ENCODE measurements at places on chromosomes 5 and 9.
A peak's percentile ranks its signal among the peaks of the same experiment; 100 is the strongest.

DNA sequence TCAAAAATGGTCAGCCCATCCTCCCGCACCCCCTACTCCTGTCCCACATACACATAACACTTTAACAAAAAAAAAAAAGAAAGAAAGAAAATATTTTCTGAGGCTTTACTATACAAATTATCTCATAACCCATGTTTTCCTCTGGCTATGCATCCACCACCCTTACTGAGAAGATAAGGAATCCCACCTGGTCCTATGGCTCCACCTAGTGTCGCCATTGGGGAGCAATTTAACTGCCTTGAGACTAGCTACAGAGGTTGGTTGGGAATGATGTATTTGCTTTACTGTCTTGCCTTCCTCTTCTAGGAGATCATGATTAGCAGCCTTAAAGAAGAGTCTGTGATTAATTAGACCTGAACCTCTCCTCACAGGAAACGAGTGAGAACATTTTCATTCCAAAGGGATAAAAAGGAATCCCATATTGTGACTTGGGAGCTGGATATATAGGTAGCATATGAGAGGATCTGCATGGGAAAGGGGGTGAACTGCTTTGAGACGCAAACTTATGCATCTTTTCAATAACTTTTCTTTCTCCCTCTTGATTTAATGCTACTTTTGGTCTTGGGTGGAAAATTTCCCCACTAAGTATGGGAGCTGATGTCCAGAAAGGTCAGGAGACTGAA, 77.7 kb upstream of the SELENOP start:
- H3K4me1 ChIP-seq, result no peaks in the 10 kb centered on the region
- DNase-seq, result peak; percentile 46
- H3K4me3 ChIP-seq, result no peak overlapping the region
- H3K36me3 ChIP-seq, result no peaks in the 10 kb centered on the region
- H3K27ac ChIP-seq, result no peak overlapping the region

DNA sequence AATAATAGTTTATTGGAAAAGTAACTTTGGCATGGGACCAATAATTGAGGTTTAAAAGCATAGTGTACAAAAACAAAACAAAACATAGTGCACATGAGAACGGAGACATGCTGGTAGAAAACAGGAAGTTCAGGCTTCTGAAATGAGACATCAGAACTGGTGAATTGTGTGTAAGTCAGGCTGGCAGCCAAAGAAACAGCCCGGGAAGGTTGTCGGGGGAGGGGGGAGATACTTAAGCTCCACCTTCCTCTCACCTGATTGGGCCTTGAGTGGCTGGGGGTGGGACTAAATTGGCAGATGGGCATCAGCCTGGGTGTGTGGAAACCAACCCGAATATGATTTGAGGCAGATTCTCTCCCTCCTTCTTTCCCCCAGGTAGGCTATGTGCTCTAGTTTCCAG, 256.3 kb downstream of the SMARCA2 start:
- H3K36me3 ChIP-seq, result no peaks in the 10 kb centered on the region
- no peak overlapping the region for H3K4me3 ChIP-seq
- H3K27me3 ChIP-seq, result no peaks in the 10 kb centered on the region
- no peaks in the 10 kb centered on the region for H3K4me1 ChIP-seq

GRCh38 chr9:89714321-89714720, 109.5 kb downstream of the GADD45G start:
- H3K4me1 ChIP-seq, result no peaks in the 10 kb centered on the region
- no peaks in the 10 kb centered on the region for H3K27me3 ChIP-seq
- DNase-seq, result peak; percentile 14
- no peaks in the 10 kb centered on the region for H3K36me3 ChIP-seq
- no peak overlapping the region for H3K27ac ChIP-seq

DNA sequence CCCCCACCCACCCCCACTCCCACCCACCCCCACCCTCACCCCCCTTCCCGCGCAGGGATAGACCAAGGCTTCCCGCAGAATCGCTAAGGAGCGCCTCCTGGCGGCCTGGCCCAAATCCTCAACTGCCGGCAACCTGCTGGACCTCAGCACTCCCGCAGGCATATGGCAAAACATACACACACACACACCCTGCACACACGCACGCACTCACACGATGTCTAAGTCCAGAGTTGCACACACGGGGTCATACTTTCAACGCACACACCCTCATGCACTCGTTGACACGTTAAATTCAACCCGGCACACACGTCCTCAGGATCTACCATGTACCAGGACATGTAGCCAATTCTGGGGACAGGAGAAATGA, 1.7 kb downstream of the CPLX2 start:
- no peak overlapping the region for H3K27ac ChIP-seq
- H3K4me3 ChIP-seq, result no peak overlapping the region
- DNase-seq, result no peak
- H3K4me1 ChIP-seq, result no peaks in the 10 kb centered on the region
- H3K27me3 ChIP-seq, result peaks cover 6% of the 10 kb centered on the region

DNA sequence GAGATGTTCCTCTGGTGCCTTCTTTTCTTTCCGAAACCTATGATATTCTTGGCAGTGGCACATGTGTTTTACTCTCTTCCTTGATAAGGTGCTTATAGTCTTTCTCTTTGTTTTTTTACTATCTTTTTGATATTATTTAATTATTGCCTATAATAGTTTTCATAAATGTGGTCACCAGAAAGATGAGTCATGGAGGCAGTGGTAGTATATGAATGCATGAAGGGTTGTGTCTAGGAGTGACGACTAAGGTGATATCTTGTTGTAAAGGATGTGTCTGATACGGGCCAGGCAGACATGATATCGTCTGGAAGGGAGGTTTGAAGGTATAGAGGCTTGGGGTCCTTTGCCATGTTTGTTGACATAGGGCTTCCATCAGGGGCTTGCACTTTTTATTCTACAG, 36.8 kb downstream of the SLC44A1 start:
- no peaks in the 10 kb centered on the region for H3K27me3 ChIP-seq
- H3K27ac ChIP-seq, result no peak overlapping the region
- H3K4me1 ChIP-seq, result peaks cover 4% of the 10 kb centered on the region
- DNase-seq, result no peak
- no peak overlapping the region for H3K4me3 ChIP-seq
- H3K36me3 ChIP-seq, result no peaks in the 10 kb centered on the region

GRCh38 chr9:13351778-13352386, 72.4 kb upstream of the MPDZ start:
- DNase-seq, result peak; percentile 65
- no peaks in the 10 kb centered on the region for H3K27me3 ChIP-seq
- peaks cover 3% of the 10 kb centered on the region for H3K4me1 ChIP-seq
- H3K36me3 ChIP-seq, result no peaks in the 10 kb centered on the region
- H3K27ac ChIP-seq, result no peak overlapping the region

GRCh38 chr5:180049185-180049548, 22.4 kb downstream of the RNF130 start:
- H3K36me3 ChIP-seq, result no peaks in the 10 kb centered on the region
- no peak overlapping the region for H3K27ac ChIP-seq
- no peaks in the 10 kb centered on the region for H3K4me1 ChIP-seq
- no peaks in the 10 kb centered on the region for H3K27me3 ChIP-seq
- no peak overlapping the region for H3K4me3 ChIP-seq

- no peak for DNase-seq
- H3K27me3 ChIP-seq, result no peaks in the 10 kb centered on the region
- no peak overlapping the region for H3K4me3 ChIP-seq
- H3K27ac ChIP-seq, result no peak overlapping the region
Observed at GRCh38 chr9:121107881-121108280, 33.1 kb downstream of the CNTRL start.

GRCh38 chr5:171989946-171990712, 16.3 kb downstream of the FBXW11 start:
- no peak overlapping the region for H3K4me3 ChIP-seq
- H3K36me3 ChIP-seq, result no peaks in the 10 kb centered on the region
- H3K27ac ChIP-seq, result no peak overlapping the region
- no peaks in the 10 kb centered on the region for H3K27me3 ChIP-seq
- no peak for DNase-seq

GRCh38 chr5:94388773-94389514, 229.5 kb downstream of the KIAA0825 start:
- no peaks in the 10 kb centered on the region for H3K36me3 ChIP-seq
- no peaks in the 10 kb centered on the region for H3K4me1 ChIP-seq
- H3K27ac ChIP-seq, result no peak overlapping the region
- H3K27me3 ChIP-seq, result no peaks in the 10 kb centered on the region
- DNase-seq, result no peak

- no peaks in the 10 kb centered on the region for H3K4me1 ChIP-seq
- H3K27me3 ChIP-seq, result no peaks in the 10 kb centered on the region
- no peak overlapping the region for H3K27ac ChIP-seq
- DNase-seq, result no peak
Observed at GRCh38 chr9:97059626-97060025, 20.7 kb upstream of the CTSV start.

- no peak for DNase-seq
- no peaks in the 10 kb centered on the region for H3K4me1 ChIP-seq
- no peaks in the 10 kb centered on the region for H3K27me3 ChIP-seq
- H3K36me3 ChIP-seq, result no peaks in the 10 kb centered on the region
- H3K4me3 ChIP-seq, result no peak overlapping the region
Observed at GRCh38 chr9:29160763-29161353, 1587.6 kb upstream of the C9orf72 start.

- H3K4me1 ChIP-seq, result no peaks in the 10 kb centered on the region
- H3K36me3 ChIP-seq, result no peaks in the 10 kb centered on the region
- peaks cover 3% of the 10 kb centered on the region for H3K27me3 ChIP-seq
- no peak overlapping the region for H3K4me3 ChIP-seq
Observed at GRCh38 chr9:131748411-131748955, 8.6 kb upstream of the RAPGEF1 start.

- H3K27ac ChIP-seq, result no peak overlapping the region
- H3K4me3 ChIP-seq, result no peak overlapping the region
- peaks cover 91% of the 10 kb centered on the region for H3K27me3 ChIP-seq
- DNase-seq, result no peak
Observed at GRCh38 chr5:55225346-55225745, 1.8 kb downstream of the MCIDAS start.

- H3K4me3 ChIP-seq, result no peak overlapping the region
- H3K27me3 ChIP-seq, result peaks cover 7% of the 10 kb centered on the region
- DNase-seq, result no peak
- H3K4me1 ChIP-seq, result no peaks in the 10 kb centered on the region
Observed at GRCh38 chr5:149913436-149914419, 30.9 kb downstream of the PDE6A start.

- no peak overlapping the region for H3K4me3 ChIP-seq
- no peaks in the 10 kb centered on the region for H3K27me3 ChIP-seq
- no peak for DNase-seq
- H3K36me3 ChIP-seq, result no peaks in the 10 kb centered on the region
Observed at GRCh38 chr5:89668821-89669220, 740.7 kb downstream of the CETN3 start.

DNA sequence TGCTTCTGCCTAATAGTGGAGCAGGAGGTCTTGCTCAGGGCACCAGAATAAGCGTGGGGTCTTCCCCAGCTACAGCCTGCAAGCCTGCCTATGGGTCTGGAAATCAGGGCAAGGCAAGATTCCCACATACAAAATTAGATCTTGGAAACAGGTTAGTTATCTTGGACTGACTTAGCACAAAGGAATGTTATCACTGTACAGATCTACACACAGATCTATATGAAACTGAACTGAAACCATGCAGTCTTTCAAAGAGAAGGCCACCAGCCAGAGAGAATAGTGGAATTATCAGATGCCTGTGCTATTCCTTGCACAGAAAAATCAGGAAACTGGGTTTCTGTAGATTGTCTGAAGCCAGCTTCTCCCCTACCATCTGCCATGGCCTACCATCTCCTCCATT, 585.7 kb downstream of the ACTL7B start:
- no peak overlapping the region for H3K4me3 ChIP-seq
- no peak for DNase-seq
- H3K4me1 ChIP-seq, result no peaks in the 10 kb centered on the region

- no peaks in the 10 kb centered on the region for H3K36me3 ChIP-seq
- DNase-seq, result peak; percentile 95
- H3K27ac ChIP-seq, result no peak overlapping the region
- H3K4me3 ChIP-seq, result no peak overlapping the region
- H3K27me3 ChIP-seq, result no peaks in the 10 kb centered on the region
- H3K4me1 ChIP-seq, result peaks cover 9% of the 10 kb centered on the region
Observed at GRCh38 chr5:144189800-144190429, 19.2 kb downstream of the KCTD16 start.

GRCh38 chr5:5364932-5365331, 57.5 kb upstream of the ICE1 start:
- H3K27me3 ChIP-seq, result no peaks in the 10 kb centered on the region
- H3K4me1 ChIP-seq, result no peaks in the 10 kb centered on the region
- H3K27ac ChIP-seq, result no peak overlapping the region
- H3K36me3 ChIP-seq, result no peaks in the 10 kb centered on the region
- DNase-seq, result no peak

- H3K27ac ChIP-seq, result no peak overlapping the region
- no peaks in the 10 kb centered on the region for H3K4me1 ChIP-seq
- H3K27me3 ChIP-seq, result no peaks in the 10 kb centered on the region
- no peak overlapping the region for H3K4me3 ChIP-seq
- no peaks in the 10 kb centered on the region for H3K36me3 ChIP-seq
- no peak for DNase-seq
Observed at GRCh38 chr5:103228588-103228987, 30.0 kb upstream of the MACIR start.

- no peak overlapping the region for H3K4me3 ChIP-seq
- H3K4me1 ChIP-seq, result peaks cover 38% of the 10 kb centered on the region
- H3K27ac ChIP-seq, result peak overlapping the region; percentile 96
- no peaks in the 10 kb centered on the region for H3K36me3 ChIP-seq
- peak; percentile 62 for DNase-seq
Observed at GRCh38 chr9:130779153-130779855, 55.8 kb upstream of the ABL1 start.

- H3K36me3 ChIP-seq, result no peaks in the 10 kb centered on the region
- no peak overlapping the region for H3K27ac ChIP-seq
- no peaks in the 10 kb centered on the region for H3K27me3 ChIP-seq
- H3K4me3 ChIP-seq, result no peak overlapping the region
- DNase-seq, result no peak
Observed at GRCh38 chr5:137395011-137395755, 103.9 kb downstream of the SPOCK1 start.

DNA sequence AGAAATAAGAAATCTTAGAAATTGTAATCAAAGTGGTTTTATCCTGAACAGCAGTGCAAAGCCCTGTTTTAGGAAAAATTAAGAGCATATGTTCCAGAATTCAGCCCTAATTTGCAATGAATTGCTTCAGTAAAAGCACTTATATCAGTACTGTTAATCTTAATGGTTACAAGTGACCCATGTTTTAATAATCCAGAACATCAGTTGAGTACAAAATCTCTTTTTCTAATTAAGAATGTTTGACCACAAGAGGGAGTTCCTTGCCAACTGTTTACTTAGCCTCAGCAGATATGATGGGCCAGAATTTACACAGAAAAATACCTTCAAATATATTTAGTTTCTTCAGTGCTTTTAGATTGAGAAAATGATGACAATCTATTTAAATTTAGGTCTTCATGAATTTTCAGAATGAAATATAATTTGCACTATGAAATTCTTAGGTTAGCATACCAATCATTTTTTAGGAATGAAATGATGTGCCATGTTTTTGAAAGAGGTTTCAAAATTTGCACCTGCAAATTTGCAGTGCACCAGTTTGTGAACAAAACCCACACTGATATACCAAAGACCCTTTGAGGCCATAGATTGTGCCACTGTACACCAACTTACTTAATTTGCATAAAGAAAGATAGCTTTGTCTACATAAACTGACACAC, 926.3 kb upstream of the ARRDC3 start:
- DNase-seq, result peak; percentile 49
- H3K27me3 ChIP-seq, result no peaks in the 10 kb centered on the region
- H3K4me1 ChIP-seq, result no peaks in the 10 kb centered on the region
- H3K36me3 ChIP-seq, result no peaks in the 10 kb centered on the region

GRCh38 chr5:140608722-140609121, 24.3 kb downstream of the CD14 start:
- no peak overlapping the region for H3K4me3 ChIP-seq
- H3K27ac ChIP-seq, result no peak overlapping the region
- H3K27me3 ChIP-seq, result no peaks in the 10 kb centered on the region

Data from fibroblast of lung (primary cell).